ENCODE measurements at places on chromosomes 7 and 10. TPM values are rescaled to one million over a fixed set of nuclear protein-coding genes. Genes with fewer than 3 reads are reported as not detected.

The HABP2 gene
- not detected for total RNA-seq

The COL17A1 gene
- under 0.01 TPM for total RNA-seq

The ITPRID1 gene
- total RNA-seq: not detected

The RGS10 gene
- 73.1 TPM for total RNA-seq

The CRHR2 gene
- total RNA-seq: not detected

The ADARB2 gene
- total RNA-seq: not detected

The SORBS1 gene
- total RNA-seq: 0.34 TPM

The WNT8B gene
- not detected for total RNA-seq

The LRRD1 gene
- total RNA-seq: 0.17 TPM

The CDH23 gene
- under 0.01 TPM for total RNA-seq

Measured in bronchus fibroblast of lung (primary cell).